Cortex of kidney (tissue), 1 donor: ENCODE measurements at places on chromosomes 4 and X.

- no peak for DNase-seq
These were observed 5.0 kb upstream of the TSPAN5 start for GRCh38 chr4:98663226-98664006.

GRCh38 chr4:125116431-125116830 is 198.3 kb upstream of the FAT4 start:
- DNase-seq, result no peak

- no peak for DNase-seq
These were observed 31.4 kb downstream of the TBC1D1 start for GRCh38 chr4:37922328-37922727.

GRCh38 chrX:6262959-6263358 is 34.3 kb upstream of the NLGN4X start:
- no peak for DNase-seq

GRCh38 chr4:122749704-122750454 is 17.4 kb downstream of the BBS12 start:
- no peak for DNase-seq

DNA sequence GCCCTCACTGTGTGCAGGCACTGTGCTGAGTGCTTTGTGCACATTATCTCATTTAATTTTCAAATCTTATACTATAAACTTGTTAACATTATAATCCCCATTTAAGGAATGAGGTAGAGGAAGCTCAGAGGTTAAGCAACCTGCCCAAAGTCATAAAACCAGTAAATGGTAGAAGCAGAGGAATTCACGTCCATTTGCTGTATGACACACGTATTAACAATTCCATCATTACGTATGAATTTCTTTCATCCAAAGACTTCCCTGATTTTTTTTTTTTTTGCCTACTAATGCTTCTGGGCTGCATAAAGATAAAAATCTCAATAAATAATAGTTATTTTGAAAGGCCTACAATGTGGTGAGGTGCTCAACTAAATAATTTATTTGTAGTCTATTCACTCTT is 64.5 kb upstream of the H2AZ1 start:
- no peak for DNase-seq

DNA sequence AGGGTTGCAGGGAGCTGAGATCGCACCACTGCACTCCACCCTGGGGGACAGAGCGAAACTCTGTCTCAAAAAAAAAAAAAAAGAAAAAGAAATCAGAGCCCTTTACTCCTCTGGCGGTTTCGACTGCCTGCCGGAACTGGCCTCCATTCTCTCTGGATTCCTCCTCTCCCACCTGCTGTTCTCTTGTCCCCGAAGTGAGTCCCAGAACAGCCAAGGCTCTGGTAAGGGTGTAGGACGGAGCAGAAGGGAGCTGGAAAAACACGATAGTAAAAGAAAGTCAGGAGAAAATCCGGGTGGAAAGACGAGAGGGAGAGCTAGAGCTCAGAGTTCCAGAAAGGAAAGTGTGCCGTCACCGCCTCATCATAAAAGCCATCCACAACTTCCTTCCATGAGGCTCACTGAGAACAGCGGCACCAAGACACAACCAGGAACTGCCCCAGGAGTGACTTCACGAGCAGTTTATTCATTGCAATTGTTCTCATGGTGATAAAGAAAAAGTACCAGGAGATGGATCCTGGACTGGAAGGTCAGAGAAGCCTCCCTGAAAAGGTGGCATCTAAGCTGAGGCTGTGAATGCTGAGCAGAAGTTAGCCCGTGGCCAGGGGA is 12.3 kb downstream of the TLR3 start:
- no peak for DNase-seq

DNA sequence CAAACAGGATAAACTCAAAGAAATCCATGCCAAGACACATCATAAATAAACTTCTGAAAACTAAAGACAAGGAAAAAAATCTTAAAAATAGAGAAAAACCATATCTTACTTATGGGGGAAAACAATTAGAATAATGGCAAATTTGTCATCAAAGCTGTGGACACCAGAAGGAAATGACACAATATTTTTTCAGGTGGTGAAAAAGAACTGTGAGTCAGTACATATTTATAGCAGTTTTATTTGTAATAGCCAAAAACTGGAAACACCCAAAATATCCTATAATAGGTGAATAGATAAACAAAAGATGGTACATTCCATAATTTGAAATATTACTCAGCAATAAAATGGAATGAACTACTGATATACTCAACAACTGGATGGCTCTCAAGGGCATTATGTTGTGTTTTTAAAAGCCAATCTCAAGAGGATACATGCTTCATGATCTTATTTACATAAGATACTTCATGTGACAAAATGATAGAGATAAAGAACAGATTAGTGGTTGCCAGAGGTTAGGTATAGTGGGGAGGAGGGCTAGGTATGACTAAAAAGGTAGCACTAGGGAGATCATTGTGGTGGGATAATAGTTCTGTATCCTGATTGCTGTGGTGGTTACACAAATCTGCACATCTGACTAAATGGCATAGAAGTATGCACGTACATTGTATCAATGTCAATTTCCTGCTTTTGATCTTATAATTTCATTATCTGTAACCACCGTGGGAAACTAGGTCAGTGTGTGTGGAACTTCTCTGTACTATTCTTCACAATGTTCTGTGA is 191.9 kb downstream of the PPP1R2C start:
- no peak for DNase-seq

DNA sequence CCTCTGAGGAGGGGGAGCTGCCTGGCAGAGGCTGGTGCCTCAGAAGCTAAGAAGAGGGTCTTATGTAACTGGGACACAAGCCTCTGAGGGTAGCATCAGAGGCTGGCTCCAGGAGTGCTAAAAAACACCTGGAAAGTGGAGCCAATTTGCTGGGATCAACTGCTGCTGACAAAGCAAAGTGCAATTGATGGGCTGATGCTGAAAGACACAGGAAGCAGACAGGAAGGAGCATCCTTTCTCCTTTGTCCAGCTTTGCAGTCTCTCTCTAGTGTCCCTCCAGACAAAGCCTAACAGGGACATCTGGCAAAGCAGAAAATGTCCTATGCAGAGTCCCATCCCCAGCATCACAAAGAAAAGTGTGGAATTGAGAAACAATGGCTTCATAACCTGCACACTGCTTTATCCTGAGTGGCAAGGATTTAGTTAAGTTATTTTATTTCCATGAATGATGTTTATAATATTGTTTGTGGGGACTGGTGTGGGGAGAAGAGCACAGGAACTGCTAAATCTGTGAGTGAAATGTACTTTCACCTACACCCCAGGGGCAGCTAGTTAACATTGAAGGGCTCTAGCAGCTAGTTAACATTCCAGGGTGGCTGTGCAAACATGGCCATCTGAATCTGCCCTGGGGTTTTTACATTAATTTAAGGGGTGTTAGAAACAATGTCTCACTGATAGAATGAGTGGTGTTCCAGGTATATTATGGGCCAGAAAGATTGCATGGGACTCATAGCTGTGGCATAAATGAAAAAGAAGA is 25.6 kb upstream of the MBTPS2 start:
- no peak for DNase-seq

DNA sequence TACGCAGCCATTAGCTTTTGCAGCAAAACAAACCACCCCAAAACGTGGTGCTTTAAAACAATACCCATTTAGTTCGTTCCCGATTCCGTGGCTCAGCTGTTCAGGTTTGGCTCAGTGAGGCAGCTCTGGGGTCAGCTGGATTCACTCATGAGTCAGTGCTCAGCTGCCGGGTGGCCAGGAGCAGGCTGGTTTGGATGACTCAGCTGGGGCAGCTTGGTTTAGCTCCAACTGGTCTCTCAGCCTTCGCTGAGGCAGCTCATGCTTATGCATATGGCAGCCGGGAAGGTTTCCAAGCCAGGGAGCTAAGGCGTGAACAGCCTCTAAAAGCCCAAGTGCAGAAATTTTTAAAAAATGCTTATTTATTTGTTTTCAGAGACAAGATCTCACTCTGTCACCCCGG is 13.3 kb upstream of the CD99 start:
- DNase-seq, result no peak

DNA sequence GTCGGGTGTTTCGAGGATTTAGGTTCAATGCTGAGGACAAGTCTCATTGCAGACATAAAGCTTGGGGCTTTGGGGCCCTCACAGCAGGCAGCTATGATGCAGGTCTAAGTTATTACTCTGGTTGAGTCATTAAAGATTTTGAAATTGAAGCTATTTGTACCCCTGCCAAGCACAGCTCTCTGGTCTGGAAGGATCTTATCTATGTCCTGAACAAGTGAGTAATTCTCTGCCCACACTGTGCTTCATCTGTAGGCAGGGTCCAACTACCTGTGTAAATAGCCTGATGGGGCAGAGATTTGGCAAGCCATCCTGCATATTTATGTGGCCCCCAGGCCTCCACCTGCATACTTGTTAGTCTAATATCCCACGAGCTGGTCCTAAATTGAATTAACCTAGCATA is 41.4 kb upstream of the MAGEA4 start:
- no peak for DNase-seq

DNA sequence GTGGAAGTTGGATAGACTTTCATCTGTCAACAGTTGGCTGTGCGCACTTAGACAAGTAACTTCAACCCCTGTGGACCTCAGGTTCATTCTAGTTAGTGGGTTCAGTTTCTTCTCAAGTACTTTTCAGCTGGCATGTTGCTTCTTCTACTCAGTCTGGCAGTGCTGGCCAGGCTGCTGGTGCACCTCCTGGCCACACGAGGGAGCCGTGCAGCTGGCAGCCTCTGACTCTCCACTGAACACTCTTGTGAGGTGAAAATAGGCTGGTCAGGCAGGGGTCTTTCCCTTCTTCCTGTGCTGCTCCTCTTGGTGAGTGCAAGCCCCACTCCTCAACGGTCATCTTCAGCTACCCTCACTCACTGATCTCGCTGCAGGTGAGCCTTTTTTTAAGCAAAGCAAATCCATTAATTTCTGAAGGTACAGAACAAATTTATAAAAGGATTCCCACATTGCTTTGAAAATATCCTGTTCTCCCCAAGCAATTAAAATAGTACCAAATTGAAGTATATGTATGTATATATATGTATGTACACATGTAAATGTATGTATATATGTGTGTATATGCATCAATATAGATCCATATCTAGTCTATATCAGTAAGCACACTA is 30.6 kb downstream of the LONRF3 start:
- no peak for DNase-seq

GRCh38 chr4:77010841-77011354 is 61.3 kb downstream of the SEPTIN11 start:
- no peak for DNase-seq

- no peak for DNase-seq
These were observed 206.3 kb upstream of the ANXA3 start for GRCh38 chr4:78345237-78345636.

- DNase-seq, result no peak
These were observed 34.4 kb upstream of the TBL1X start for GRCh38 chrX:9430346-9430921.

GRCh38 chrX:141668371-141668770 is 30.2 kb downstream of the SPANXD start:
- no peak for DNase-seq

DNA sequence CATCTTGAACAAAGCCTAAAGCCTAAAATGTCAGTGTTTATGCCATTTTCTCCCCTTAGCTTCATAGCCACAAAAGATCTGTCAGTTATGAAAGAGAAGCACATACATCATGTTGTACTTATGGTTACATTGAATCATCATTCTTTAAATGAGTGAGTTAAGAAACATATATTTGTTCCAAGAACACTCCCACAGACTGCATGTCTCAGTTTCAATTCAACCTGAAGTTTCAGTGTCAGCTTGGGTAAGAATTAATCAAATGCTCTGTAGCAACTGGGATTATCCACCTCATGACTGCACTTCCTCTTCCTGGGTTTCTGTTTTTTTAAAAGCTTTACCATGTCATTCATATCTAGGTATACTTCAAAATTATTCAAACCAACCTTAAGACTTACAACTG is 3.9 kb upstream of the TMPRSS11B start:
- no peak for DNase-seq

GRCh38 chrX:19624739-19625138 is 109.4 kb upstream of the MAP3K15 start:
- DNase-seq, result no peak

- no peak for DNase-seq
These were observed 205.7 kb upstream of the BCOR start for GRCh38 chrX:40303256-40304077.

DNA sequence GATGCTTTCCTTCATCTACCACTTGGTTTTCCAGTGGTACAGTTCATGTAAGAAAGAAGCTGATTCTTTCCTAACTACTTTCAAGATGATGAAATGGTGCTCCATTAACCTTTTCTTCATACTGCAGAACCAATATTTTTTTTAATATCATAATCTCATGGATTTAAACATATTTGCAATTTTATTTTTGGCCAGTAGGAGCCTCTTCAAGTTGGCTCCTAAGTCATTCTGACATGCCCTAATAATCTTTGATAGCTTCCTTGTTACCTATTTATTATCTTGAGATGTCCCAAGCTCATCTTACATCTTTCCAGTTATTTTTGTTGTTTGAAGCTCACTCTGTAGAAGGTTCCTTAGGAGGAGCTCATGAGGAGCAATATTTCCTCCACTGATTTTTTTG is 170.2 kb downstream of the APBB2 start:
- DNase-seq, result no peak

DNA sequence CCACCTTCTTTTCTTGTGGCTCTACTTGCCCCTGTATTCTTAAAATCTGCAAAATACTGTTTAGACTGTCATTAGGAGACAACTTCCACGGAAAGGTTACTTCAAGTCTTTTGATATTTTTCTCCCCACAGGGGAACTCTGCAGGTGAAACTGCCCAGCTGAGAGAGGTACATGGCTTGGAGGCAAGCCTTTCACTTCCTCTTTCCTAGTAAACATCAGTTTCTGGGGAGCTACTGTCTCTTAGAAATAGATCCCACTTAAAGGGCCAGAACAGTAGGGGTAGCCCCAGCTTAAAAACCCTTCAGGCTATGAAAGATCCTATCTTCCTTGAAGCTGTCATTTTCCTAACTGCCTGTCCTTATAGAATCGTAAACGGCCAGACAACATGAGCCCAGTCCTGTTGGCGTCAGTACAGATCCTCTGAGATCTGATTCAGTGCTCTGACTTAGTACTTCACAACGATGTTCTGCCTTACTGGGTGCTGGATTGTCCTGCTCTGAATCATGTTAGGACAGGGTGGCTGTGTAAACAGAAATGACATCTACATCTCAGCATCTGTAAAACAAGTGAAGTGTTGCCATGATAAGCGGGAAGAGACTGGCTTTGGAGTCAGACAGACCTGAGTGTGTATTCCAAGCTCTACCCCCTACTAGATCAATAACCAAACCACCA is 102.1 kb downstream of the ITIH6 start:
- DNase-seq, result no peak

- no peak for DNase-seq
These were observed 102.2 kb downstream of the FRMPD4 start for GRCh38 chrX:12240491-12240890.

DNA sequence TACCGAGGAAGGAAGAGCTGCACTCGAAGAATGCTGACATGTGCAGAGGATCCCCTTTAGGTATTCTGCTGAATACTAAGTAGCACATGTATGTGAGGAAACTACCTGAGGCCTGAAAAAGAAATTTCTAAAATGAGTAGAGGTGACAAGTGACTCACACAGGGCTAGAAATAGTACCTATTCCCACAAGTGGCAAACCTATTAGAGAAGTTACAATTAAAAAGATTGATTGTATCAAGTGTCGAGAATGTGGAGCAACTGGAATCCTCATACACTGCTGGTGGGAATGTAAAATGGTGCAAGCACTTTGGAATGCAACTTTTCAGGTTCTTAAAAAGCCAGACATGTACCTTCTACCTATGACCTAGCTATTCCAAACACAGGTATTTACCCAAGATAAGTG is 47.4 kb downstream of the CCSER1 start:
- DNase-seq, result no peak
